Sciatic nerve (tissue), 2 donors: ENCODE measurements at places on chromosomes 3 and 15.

DNA sequence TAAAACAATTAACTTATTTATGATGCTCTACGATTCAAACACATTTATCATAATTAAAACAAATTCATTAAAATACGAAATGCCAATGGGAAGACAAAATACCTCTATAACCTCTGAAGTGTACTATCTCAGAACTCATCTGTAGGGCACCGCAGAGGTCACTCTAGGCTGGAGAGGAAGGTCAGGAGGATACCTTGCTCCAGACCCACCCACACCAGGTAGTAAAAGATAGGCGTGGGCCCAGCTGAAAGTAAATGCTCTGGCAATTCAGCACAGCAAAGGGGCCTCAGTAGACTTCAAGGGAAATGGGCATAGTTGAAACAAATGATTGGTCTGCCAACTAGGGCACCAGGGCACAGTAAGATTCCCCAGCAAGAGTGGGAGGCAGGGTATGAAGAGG lies 26.0 kb upstream of the SPPL2A start:
- no peak for DNase-seq

GRCh38 chr3:129919806-129920205 lies 26.3 kb upstream of the TMCC1 start:
- no peak for DNase-seq

DNA sequence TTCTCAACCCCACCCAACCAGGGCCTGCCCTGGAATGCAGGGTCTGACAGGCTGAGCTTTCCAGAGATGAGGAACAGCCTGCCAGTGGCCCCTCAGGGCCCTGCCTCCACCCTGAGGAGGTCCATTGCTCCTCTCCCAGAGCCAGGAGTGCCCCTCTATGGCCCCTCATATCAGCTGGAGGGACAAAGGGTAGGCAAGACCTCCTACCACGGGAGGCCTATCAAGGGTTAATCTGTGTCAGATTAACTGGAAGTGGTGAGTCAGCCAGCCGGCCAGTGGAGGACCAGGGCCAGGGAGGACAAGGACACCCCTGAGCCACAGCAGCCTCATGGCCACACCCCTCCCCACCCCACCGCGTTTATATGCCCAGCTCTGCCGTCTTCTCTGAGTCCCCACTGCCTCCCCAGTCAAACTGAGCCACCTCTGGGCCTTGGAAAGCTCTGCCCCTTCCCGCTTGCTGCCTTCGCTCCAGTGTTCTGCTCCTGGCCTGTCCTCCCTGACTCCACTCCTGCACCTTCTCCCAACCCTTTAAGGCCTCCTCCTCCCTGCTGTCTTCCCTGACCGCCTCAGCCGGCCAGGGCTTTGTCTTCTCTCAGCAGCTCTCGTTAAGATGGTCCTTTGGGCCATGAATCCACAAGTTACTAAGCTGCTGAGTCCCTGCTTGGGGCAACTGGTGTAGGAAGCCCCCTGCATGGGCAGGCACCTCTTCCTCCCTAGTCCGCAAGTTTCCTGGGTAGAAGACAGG lies 6.5 kb downstream of the CCDC33 start:
- no peak for DNase-seq

GRCh38 chr3:172513488-172513887 lies 9.7 kb downstream of the TNFSF10 start:
- no peak for DNase-seq

DNA sequence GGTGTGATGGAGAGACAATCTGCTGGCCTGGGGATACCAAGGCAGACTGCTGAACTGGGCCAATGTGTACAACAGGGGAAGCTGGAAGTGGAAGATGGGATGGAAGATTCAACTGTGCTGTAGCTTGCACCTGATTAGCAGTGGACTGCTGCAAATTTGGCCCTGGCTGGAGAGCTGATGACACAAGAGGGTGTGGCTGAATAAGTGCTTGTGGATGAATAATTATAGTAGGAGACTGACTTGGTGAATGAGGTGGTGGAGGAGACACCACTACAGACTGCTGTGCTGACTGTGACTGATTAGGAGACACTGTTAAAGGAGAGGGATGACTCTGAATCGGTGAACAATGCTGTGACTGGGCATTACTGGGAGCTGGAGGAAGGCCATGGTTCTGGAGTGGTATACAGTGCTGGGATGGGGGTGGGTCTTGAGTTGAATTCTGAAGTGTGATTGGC lies 52.5 kb downstream of the PHC3 start:
- no peak for DNase-seq

DNA sequence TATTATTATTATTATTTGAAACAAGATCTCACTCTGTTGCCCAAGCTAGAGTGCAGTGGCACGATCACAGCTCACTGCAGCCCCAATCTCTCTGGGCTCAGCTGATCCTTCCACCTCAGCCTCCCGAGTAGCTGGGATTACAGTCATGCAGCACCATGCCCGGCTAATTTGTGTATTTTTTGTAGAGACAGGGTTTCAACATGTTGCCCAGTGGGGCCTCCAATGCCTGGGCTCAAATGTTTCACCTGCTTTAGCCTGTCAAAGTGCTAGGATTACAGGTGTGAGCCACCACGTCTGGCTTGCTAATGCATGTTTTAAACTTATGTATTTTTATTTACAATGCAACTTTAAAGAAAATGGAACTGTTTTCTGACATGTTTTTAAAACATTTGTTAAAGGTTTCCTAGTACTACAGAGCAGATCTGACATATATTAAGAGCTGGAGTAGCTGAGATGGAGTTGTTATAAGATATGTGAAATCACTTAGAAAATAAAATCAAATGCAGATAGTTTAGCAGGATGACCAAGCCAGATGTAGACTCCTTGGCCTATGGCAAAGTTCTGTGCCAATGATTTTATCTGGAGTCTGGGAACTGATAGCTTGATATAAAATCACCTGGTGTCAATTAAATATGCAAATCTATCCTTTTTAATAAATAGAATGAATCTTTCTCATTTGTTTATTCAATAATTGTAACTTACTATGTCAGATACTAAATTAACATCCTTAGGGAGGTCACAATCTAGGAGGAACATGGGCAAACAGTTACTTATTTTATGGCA lies 310.1 kb upstream of the NAALADL2 start:
- DNase-seq = no peak

DNA sequence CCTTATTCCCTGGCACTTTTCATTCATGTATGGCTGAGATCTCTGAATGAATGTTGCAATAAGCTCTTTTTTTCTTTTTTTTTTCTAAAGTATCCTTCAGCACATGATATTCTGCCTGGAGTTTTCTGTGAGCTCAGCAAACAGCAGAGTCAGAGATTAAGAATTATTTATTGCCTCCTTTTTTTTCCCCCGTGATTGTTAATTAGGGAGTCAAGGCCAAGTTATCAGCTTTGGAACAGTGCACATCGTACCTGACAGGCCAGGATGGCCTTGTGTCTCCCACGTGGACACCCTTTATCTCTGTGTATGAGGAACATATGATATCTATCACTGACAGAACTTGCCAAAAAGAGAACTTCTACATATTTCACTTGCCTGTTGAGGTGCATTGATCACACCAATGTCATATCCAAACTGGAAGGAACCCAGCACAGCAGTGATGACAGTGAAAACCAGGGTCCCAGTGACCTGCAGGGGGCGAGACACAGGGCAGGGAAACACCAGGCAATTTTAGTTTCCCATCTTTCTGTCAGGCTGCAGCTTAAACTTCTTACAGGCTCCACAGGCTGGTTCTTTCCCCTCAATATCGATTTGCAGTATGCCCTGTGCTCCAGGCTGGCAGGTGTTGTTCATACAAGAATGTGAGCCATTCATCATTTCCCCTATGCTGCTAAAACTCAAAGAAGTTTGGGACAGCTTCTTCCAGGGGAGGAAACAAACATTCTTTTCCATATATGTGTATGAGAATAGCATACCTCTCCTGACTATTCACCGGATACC lies 8.2 kb downstream of the SLC2A2 start:
- no peak for DNase-seq

GRCh38 chr3:42066516-42067181 lies 24.5 kb upstream of the TRAK1 start:
- DNase-seq = no peak

GRCh38 chr3:117145677-117146076 lies 436.1 kb downstream of the TUSC7 start:
- no peak for DNase-seq

GRCh38 chr3:113485161-113485609 lies 29.8 kb downstream of the SPICE1 start:
- no peak for DNase-seq

DNA sequence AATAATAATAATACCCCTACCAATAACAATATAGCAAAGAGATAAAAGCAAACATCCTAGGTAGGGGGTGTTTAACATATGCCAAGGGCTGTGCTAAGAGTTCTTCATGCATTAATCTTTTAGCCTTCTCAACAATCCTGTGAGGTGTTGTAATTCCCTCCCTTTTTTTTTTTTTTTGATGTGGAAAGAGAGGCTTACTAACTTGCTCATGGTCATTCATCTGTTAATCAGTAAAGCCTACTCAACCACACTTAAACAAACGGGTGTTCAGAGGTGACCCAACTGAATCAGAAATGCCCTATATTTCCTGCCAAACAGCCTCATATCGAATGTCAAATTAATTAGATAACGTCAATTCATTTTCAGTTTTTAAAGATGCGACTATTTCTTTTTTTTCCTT lies 232.1 kb downstream of the CTNNB1 start:
- no peak for DNase-seq

- DNase-seq = no peak
Measured at GRCh38 chr3:98784042-98784441, 20.9 kb downstream of the ST3GAL6 start.

- DNase-seq = no peak
Measured at GRCh38 chr3:161149529-161149928, 44.4 kb upstream of the B3GALNT1 start.

DNA sequence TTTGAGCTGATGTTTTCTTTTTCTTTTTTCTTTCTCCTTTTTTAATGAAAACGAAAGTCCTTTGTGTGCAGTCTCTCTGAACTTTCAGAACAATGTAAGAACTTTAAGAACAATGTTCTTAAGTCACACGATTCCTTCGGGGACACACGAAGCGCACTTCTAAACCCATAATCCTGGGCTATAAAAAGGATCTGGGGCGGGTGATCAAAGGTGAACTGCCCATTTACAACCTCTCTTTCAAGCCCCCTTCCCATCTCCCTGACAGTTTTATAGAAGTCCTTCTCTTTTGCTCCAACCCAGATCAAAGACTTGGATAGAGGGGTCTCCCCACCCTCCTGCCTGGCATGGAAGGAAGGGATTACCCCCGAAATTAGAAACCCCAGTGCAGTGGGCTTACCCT lies 126.8 kb downstream of the BDH1 start:
- DNase-seq = no peak
